ENCODE measurements at places on chromosomes 16 and 17.

DNA sequence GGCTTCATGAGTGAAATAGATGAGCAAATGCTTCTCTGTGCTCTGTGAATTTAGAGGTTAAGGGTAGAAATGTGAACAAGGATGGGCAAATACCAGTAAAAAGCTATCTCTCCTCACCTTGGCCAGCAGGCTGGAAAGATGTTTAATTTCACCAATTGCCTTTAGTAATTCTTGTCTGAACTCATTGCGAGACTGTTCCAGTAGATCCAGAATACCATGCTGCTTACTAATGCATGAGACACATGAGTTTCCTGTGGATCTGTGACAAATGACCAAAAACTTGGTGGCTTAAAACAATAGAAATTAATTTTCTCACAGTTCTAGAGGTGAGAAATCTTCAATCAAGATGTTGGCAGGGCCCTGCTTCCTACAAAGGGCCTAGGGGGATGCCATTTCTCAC is 9.3 kb upstream of the ZNF624 start:
- DNase-seq: no peak

DNA sequence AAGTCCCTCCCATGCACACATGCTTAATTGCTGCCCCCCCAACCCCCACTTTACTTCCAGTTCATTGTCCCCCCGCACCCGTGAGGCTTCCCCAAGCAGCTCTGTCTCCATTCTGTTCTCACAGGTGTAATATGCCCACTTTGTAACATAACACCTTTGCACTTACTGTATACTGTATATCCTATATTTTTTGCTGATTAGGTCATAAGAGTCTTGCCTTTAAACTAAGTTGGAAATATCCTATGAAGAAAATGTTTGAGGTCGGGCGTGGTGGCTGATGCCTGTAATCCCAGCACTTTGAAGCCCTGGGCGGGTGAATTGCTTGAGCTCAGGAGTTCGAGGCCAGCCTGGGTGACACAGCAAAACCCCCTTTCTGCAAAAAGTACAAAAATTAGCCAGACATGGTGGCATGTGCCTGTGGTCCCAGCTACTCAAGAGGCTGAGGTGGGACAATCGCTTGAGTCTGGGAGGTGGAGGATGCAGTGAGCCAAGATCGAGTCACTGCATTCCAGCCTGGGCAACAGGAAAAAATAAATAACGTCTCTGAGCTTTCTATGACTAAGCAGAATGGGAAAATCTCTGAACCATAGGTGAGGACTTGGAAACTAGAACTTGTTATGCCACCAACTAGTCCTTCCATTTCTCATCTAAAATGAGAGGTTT is 76.1 kb downstream of the TNRC6C start:
- peak; percentile 46 for DNase-seq

GRCh38 chr17:72609501-72609900 is 483.0 kb downstream of the SLC39A11 start:
- peak; percentile 80 for DNase-seq

DNA sequence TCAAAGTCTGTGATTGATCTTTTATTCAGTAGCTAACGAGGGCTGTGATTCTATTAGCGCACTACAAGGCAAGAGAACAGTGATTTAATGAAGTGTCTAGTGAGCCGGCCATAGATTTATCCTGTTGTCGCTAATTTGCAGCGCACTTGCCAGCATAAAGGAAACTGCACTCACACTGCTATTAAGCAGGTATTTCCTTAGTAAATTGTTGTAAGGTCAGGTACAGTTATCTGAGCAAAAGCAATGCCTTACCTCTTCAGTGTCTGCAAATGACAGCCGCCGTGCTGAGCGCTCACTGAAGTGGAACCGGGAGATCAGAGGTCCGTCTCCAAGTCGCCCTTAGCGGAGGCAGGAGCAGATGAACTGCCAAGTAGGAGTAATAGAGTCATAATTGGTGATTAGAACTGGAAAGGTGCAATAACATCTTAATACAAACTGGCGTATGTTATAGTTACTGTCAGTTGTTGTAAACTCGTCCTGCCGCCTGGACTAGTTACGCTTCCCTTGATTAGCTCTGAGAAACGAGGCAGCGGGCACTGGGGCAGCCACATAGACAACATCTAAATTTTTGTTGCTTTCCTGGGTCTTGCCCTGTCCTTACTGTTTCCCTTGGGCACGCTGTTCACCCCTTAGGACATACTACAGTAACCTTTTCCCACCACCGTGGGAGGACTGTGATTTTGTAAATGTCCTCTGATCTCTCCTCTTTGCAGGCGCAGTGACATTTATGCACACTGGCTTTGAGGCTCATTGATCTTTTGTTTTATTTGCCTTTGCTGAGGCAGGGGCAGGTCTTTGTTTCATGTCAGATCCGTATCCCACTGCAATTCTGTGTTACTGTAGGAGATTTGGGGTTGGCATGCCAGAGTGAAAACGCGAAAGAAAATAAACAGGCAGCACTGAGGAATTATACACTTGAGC is 363.1 kb downstream of the WWOX start:
- no peak for DNase-seq

DNA sequence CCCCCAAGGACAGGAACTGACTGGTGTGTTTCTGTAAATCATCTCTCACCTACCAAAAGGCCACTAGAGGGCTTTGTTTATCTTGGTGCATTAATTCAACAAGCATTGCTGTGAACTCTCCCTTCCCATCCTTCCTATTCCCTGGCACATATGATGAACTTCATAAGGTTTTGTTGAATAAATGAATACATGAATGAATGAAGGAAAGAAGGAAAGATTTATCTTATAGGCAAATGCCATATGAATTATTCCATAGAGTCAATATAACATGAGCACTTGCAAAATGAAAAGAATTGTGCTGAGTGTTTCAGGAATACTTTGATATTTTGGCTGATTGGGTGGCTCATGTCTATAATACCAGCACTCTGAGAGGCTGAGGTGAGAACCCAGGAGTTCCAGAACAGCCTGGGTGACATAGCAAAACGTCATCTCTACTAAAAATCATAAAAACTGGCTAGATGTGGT is 4.3 kb downstream of the SPDYE4 start:
- peak; percentile 14 for DNase-seq

DNA sequence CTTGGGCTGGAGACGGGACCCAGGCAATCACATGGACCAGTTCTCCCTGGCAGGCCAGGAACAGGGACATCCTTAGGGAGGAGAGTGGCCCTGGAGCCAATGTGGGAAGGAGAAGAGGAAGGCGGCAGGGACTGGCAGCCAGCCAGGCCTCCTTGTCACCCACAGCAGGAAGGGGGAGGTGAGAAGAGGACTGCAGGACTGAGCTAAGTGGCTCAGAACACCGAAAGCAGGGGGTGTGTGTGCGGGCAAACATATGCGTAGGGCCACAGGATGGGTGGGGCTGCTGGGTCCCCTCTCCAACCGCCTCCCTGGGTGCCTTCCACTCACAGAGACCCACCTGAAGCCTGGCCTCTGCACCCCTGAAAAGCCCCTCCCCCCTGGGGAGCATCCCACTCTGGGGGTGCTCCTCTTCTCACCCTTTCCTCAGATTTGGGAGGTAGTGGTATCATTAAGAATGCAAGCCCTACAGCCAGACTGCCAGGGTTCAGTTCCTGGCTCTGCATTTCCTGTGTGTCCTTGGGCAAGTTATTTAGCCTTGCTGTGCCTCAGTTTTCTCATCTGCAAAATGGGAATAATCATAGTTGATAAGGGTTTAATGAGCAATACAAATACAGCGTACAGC is 8.1 kb downstream of the PNMT start:
- no peak for DNase-seq

GRCh38 chr16:84045001-84045817 is 2.6 kb upstream of the SLC38A8 start:
- DNase-seq: no peak

GRCh38 chr17:21463779-21464407 is 87.7 kb downstream of the KCNJ12 start:
- no peak for DNase-seq
